Activated T-cell treated with anti-CD3 and anti-CD28 coated beads for 4 hours (primary cell): ENCODE measurements at places on chromosomes 6 and 20.

GRCh38 chr6:31713991-31714684 lies 1.0 kb upstream of the LY6G6D start:
- DNase-seq = no peak

DNA sequence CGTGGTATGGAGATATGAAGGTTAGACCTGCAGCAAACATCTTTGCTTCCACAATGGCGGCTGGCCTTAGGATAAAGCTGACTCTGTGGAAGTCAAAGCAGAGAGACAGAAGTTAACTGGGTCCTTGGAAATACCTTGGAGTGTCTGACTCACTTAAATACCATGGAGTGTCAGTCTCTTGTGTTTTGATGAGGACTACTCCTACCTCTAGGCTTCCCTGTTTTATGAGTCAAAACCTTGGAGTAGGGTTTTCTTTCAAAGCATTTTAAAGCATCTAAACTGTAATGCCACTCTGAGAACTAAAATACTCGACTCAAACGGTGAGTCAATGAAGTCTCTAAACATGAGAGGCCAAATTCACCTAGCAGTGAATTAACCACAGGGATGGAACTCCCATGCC lies 329.1 kb downstream of the SAMD5 start:
- DNase-seq = no peak

DNA sequence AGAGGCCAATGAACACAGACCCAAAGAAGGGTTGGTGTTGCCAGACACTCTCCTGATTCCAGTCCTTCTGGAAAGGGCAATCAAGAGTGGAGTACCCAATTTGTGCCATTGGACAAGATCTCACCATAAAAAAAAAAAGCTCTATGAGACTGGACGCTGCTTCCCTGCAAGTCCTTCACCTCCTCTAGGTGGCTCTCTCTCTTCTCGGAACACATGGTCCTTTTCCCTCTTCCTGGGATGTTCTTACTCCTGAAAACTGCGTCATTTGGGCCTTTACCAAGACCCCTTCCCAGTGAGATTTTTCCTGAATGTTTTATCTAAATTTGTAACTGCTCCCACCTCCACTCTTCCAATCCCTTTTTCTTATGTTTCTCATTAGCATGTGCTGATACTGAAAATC lies 280.8 kb downstream of the FOXA2 start:
- DNase-seq = no peak

DNA sequence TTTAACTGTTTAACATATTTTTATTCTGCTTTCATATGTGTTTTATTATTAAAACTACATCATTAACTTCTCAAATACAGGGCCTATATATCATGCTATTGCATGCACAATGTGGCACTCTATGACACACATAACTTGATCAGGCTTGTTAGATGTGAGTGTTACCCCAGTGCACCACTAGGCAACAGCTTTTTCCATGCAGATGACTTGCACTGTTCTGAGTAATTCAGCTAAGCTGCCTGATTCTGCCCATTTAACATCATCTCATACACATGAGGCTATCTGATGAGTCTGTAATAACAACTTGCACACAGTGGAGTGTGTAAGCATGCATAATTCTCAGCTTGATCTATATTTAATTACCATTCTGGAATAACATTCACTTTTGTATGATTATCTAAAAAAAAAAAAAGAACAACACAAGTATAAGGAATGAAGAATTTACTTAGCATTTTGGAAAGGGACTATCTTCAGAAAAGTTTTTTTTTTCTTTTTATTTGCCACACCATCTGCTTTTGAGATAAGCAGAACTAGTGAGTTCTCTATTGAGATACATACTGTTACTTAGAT lies 83.1 kb downstream of the GRM1 start:
- DNase-seq = no peak

- no peak for DNase-seq
Measured at GRCh38 chr20:37918035-37918434, 15.1 kb downstream of the VSTM2L start.

GRCh38 chr6:131781687-131782086 lies 26.1 kb upstream of the ENPP1 start:
- DNase-seq = no peak

GRCh38 chr20:13865791-13866351 lies 81.0 kb downstream of the NDUFAF5 start:
- no peak for DNase-seq

GRCh38 chr6:169839029-169839481 lies 87.6 kb downstream of the ERMARD start:
- no peak for DNase-seq

DNA sequence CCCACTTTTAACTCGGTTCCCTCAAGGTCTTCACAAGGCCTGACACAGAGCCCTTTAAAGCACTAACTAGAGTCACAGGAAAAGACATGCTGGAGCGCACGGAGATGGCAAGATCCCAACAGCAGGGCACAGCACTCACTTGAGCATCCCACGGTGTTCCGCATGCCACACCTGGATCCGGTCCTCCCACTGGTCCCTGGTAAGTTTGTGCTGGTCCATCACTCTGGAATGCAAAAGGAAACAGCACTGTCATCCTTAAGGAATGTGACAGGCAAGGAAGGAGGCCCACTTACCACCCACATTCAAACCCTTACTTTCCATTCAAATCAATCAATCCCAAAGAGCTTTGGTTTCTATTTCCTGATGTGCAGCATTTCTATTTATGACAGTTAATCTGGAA lies 34.7 kb downstream of the EZR start:
- DNase-seq = no peak

DNA sequence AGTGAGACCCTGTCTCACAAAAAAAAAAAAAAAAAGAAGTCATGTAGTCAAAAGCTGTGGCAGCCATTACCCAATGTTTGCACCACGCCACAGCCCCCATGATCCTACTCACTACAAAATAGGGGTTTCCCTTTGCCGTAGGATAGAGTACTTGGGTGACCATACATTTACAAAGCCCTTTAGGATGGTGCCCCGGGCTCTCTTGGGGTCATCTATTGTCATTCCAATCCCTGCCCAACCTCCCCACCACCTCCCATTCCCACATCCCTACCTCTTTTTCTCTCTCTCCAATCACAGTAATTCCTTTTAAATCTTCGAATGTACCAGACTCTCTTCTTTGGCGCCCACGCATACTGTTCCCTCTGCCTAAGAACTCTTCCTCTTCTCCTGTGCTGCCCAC lies 74.6 kb downstream of the KIAA0319 start:
- DNase-seq = no peak

DNA sequence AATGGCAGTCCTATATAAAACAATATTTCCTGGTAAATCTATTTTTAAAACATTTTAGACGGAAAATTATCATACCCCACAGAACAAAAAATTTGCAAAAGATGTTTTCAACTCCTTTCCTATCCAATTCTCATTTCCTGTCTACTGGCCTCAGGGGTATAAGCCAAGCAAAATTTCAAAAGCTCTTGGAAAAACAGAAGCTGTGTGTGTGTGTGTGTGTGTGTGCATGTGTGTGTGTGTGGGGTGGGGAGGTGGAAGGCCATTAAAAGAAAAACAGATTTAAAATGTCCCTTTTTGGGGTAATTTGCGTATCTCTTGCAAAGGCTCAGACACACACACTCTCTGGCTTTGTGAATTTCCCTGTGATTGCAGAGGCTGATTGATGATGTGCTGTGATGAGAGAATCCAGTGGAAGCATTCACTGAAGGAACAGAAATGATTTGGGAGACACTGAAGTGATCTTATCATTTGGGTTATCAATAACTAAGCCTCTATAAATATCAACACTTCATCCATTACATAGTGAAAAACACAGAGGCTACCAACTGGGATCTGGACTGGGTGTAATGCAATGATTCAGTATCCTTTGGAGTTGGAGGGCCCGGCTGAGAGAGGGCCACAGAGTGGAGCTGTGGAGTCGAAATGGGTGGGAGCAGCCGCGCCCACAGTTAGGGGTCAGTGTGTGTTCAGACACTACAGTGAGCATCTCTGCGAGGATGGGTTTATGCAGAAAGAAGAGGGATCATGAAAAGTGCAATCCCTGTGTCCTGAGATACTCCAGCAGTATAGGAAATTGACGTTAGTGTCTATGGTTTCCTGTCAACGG lies 106.8 kb upstream of the PREP start:
- DNase-seq = no peak

DNA sequence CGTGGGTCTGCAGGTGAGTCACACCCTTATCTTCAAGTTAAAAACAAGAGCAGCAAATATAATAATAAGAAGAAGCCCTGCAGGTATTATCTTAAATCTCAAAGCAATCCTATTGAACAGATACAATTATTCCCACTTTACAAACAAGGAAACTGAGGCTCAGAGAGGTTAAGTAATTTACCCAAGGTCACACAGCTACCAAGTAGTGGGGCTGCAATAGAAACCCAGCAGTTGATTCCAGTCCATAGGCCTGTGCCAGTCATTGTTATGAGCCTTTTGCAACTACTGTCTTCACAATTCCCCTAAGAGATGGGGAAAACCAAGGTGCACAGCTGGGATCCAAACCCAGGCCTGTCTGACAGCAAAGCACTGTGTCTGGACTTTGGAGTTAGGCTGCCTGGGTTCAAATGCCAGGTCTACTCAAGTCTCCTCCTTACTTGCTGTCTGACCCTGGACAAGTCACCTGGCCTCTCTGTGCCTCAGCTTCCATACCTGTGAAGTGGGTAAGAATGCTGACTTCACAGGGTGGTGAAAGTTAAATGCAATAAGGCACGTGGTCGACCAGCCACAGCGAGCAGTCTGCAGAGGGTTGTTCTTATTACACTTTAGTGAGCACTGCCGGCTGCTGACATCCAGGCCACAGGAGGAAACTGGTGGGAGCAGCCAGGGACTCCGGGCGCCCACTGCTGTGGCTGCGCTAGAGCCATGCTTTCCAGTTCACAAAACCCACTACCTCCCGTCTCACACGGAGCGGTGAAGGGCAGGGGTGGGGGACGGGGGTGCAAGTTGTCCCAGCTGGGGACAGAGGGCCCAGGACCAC lies 6.1 kb downstream of the MYL9 start:
- no peak for DNase-seq

DNA sequence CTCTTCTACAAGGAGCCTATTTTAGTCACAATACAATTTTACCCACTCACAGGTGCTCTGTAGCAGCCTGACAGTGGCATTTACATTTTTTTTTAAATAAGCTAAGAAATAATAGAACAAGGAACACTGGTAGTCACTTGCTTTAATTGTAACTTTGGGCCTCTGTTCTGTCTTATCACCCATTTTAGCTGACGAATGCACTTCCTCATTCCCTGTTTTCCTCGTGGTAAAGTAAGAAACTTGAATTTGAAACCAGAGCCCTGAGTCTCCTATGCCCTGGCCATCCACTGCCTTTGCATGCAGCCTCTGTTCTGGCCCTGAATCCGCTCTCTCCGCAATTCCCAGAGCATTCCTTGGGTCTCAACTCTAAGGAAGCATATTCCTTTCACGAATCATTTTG lies 550.6 kb downstream of the PTPRT start:
- DNase-seq = no peak

DNA sequence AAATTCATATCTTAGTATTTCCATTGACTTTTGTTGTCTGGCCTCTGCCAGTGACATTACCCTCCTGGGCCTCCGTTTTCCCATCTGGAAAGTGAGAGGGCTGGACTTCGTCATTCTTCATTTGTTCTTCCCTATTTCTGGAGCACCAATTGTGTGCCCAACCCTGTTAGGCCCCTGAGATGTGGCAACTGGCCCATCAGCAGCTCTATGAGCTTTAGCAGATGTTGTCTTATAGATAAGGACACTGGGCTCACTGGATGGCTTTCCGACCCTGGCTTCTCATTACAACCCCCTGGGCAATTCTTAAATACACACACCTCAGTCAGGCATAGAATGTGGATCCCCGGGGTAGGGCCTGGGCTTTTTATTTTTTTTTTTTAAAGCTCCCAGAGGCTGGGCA lies 14.7 kb downstream of the PABPC1L start:
- no peak for DNase-seq

GRCh38 chr20:64080013-64080812 lies at the start of gene OPRL1:
OPRL1 (plus strand) TSS chr20:64080082; CDS start chr20:64092721, 12,639 bp downstream.
- no peak for DNase-seq
